ENCODE measurements at places on chromosomes 2 and 18.

- no peak for DNase-seq
These were observed 23.6 kb downstream of the SLC66A2 start for GRCh38 chr18:79927607-79928562.

DNA sequence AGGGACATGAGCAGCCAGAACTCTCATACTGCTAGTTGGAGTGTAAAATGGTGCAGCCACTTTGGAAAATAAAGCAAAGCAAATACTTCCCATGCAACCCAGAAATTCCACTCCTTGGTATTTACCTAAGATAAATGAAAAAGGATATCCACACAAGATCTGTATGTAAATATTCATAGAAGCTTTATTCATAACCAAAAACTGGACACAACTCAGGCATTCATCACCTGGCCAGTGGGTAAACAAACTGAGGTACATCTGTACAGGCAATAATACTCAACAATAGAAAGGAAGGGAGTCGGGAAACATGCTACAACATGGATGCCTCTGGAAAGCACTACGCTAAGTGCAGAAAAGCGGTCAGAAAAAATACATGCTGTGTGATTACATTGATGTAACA, 2.5 kb upstream of the LOXHD1 start:
- no peak for DNase-seq

DNA sequence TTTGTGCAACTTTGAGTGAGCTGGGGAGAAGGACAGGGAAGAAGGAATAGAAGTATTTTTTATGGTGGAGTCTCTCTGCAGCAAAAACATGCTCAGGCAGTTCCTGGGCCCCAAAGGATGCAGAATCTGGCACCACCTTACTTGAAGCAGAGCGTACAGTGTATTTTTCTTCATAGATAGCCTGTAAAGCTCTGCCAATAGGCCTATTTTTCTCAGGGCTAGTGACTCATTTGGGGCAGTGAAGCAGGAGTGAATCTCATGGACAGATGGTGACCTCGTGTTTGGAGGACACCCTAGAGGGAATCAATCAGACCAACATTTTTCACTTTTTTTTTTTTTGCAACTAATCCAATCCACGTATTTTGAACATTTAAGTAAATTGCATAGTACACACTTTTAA, 268.1 kb upstream of the CXCR4 start:
- DNase-seq: no peak

GRCh38 chr18:12885500-12885899, 1.5 kb upstream of the PTPN2 start:
- no peak for DNase-seq

DNA sequence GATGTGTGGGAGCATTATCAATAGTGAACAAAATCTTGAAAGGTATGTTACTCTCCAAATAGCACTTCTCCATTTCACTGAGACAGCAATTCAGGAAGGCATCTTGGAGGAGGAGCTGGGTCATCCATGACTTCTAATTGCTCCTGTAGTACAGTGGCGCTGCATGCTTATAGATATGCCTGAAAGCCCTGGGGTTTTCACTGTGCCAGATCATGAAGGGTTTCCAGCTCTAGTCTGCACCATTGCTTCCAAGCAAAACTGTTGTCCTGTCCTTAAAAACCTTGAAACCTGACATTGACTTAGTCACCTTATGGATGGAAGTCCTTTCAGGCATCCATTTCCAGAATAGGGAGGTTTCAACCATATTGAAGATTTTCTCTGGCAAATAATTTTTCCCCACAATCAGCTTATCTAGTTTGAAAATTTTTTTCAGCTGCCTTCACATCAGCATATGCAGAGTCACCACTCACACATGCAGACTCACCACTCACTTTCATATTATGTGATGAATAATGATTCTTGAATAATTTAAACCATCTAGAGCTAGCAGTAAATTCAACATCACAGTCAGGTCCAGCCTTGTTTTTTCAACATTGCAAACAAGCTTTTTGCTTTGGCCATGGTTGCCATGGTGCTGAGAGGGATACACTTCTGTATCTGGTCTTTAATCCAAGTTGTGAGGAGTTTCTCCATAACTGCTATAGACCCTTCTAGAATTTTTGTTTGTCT, 297.1 kb downstream of the CLIP4 start:
- no peak for DNase-seq

DNA sequence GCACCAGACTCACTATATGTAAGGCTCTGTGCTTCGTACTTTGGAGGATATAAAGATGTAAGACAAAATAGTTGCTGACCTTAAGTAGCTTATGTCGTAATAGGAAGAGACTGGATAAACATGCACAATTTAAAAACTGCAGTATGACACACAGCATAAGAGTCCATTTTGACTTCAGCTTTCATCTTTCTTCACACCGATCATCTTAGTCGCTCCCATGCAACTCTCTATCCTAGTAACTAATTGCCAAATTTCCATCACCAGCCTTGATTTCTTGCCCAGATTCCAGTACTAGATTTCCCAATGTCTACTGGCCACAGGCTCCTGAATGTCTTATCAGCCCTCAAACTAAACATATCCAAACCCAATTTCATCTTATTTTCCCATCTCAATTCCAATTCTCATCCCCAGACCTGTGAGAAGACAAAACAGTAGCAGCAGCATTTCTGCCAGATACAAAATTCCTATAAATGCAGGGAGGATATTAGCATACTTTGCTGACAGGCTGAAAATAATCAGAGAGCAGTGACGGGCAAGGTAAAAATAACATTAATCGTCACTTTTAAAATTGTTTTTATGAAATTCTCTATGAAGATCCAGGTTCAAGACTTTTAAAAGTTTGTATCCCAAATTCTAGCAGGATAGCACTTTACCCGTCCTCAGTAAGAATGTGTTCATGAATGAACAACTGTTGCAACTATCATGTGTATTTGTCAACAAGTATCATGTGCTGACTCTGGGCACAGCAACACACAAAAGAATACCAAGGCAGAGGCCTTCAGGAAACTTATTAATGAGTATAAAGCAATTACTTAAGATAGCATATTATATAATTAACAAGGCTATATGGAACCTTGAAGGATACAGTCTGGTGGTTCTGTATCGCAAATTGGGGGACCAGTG, 42.2 kb downstream of the KIDINS220 start:
- no peak for DNase-seq

GRCh38 chr18:8635087-8635486, 25.9 kb downstream of the RAB12 start:
- DNase-seq: no peak

- no peak for DNase-seq
These were observed 1.7 kb downstream of the SLC8A1 start for GRCh38 chr2:40450066-40450795.

GRCh38 chr2:240960309-240960970, 38.0 kb upstream of the SNED1 start:
- DNase-seq: no peak

DNA sequence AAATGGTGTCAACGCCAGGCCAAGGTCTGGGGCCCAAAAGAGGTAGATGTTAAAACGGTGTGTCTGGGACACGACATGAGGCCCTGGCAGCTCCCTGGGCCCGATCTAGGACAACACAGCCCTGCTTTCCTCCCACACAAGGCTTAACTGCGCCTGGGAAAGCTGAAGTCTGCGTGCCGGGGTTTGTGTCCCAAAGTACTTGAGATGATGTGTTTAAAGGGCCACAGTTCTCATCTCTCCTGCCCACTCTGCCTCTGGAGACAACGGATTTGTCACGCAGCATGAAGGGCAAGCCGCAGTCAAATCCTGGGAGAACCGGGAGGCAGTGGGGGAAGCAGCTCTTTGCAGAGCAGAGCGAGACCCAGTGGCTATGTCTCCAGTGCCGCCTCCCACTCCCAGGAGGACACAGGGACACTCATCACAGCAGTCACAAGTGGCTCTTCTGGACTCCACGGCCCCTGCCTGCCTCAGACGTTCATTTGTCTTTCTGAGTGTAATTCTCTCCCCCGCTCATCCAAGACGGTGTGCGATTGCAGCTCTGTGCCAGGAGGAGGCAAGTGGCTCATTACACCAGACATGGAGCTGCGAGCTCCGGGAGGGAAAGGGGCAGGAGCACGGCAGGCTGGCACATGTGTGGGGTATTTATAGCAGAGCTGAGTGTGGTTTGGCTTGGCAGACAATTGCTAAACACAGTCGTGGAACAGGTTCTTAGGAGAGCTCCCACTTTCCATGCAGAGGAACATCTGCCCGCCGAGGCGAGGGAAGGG, 57.7 kb upstream of the SEMA4C start:
- no peak for DNase-seq

- no peak for DNase-seq
These were observed 86.7 kb upstream of the MAP4K4 start for GRCh38 chr2:101610750-101611315.

Data from stimulated activated CD4-positive, alpha-beta T cell treated with anti-CD3 and anti-CD28 coated beads, Interleukin-2, amount 100 ng/mL, for 48 hours (primary cell).